Fibroblast of the aortic adventitia (primary cell): ENCODE measurements at places on chromosomes 1 and 21. TPM values are rescaled to one million over a fixed set of nuclear protein-coding genes. Genes with fewer than 3 reads are reported as not detected.

GRCh38 chr1:76948846-76949245, 81.6 kb downstream of the ST6GALNAC5 start:
- DNase-seq, result no peak

DNA sequence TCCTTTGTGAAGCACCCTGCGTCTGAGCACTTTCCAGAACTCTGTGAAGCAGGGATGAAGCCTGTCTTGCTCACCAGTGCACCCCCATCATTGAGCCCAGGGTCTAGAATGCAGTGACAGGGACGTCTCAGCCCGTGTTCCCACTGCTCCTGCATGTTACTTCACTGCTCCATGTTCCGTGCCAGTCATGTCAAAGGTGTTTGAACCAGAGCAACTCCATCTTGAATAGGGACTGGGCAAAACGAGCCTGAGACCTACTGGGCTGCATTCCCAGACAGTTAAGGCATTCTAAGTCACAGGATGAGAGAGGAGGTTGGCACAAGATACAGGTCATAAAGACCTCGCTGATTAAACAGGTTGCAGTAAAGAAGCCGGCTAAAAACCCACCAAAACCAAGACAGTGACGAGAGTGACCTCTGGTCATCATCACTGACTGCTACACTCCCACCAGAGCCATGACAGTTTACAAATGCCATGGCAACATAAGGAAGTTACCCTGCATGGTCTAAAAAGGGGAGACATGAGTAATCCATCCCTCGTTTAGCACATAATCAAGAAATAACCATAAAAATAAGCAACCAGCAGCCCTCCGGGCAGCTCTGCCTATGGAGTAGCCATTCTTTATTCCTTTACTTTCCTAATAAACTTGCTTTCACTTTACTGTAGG, 63.2 kb downstream of the SDC3 start:
- no peak for DNase-seq

GRCh38 chr1:166701603-166702100, 137.6 kb upstream of the POGK start:
- no peak for DNase-seq

DNA sequence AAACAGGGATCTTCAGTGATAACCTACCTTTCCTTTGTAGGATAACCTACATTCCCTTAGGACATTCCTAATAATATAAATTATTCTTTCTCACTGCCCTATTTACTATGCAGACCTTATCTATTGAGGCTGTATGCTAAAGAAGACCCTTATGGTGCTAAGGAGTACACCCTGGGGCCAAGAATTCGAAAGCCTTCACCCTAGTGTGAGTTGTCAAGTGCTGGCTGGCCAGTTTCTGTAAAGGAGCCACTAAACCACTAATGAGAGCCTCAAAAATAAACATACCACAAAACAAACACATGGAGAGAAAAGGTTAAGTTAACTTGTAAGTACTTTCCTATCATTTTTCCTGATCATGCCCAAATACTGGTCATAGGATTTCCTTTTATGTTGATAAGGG, 315.0 kb upstream of the CAMK1G start:
- no peak for DNase-seq

DNA sequence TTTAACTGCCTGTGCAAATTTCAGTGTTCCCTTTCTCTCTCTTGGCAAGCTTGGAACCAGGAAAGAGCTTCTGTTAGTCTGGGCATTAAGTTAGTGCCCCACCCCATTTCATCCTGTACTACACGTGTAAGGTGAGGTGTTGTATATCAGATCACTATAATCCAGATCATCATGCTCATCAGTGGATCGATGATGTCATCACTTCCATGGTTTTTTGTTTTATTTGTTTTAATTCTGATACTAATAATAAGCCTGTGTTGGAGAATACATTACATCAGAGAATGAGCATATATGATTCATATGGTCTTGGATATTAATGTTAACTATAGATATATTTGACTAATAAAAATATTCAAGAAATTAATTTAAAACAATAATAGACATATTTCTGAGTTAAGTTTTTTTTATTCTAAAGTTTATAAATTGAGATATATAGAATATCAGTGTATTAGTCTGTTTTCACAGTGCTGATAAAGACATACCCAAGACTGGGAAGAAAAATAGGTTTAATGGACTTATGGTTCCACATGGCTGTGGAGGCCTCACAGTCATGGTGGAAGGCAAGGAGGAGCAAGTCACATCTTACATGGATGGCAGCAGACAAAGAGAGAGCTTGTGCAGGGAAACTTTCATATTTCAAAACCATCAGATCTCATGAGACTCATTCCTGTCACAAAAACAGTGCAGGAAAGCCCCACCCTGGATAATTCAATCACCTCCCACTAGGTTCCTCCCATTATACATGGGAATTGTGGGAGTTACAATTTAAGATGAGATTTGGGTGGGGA, 588.3 kb upstream of the B3GALT2 start:
- no peak for DNase-seq

GRCh38 chr1:55418208-55419000, 203.2 kb upstream of the USP24 start:
- no peak for DNase-seq

- peak; percentile 49 for DNase-seq
Observed at GRCh38 chr1:225747566-225747965, 30.1 kb upstream of the SRP9 start.

DNA sequence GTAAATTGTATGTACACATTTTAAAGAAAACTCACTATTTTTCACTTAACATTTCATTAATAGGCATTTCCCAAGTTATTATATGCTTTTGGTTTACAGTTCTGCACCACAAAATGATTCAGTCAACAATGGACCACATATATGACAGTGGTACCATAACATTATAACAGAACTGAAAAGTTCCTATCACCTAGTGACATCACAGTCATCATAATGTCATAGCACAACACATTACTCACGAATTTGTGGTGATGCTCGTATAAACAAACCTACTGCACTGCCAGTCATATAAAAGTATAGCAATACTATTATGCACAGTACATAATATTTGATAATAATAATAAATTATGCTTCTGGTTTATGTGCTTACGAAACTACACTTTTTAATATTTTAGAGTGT, 30.9 kb downstream of the DNAI4 start:
- DNase-seq, result no peak

DNA sequence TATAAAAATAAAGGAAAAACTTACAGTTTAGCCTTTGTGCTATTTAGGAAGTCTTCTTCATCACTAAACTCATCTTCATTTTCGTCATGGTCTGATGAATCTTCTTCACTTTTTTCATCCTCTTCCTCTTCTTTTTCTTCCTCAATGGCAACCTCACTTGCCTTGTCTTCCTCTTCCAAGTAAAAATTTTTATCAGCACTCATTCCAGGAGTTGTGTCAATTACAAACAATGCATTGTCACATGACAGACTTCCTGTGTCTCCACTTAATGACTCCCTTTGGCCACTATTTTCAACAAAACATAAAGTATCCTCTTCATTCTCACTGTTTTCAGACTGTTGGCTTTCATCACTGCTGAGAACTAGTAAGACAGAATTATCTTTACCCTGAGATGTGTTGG, 2.8 kb downstream of the DNTTIP2 start:
- DNase-seq, result no peak

Gene PTGER3
- 1.5 and 11.7 TPM in 2 replicates for total RNA-seq
